AG04450 (cell line): ENCODE measurements at places on chromosomes 6 and 20.

DNA sequence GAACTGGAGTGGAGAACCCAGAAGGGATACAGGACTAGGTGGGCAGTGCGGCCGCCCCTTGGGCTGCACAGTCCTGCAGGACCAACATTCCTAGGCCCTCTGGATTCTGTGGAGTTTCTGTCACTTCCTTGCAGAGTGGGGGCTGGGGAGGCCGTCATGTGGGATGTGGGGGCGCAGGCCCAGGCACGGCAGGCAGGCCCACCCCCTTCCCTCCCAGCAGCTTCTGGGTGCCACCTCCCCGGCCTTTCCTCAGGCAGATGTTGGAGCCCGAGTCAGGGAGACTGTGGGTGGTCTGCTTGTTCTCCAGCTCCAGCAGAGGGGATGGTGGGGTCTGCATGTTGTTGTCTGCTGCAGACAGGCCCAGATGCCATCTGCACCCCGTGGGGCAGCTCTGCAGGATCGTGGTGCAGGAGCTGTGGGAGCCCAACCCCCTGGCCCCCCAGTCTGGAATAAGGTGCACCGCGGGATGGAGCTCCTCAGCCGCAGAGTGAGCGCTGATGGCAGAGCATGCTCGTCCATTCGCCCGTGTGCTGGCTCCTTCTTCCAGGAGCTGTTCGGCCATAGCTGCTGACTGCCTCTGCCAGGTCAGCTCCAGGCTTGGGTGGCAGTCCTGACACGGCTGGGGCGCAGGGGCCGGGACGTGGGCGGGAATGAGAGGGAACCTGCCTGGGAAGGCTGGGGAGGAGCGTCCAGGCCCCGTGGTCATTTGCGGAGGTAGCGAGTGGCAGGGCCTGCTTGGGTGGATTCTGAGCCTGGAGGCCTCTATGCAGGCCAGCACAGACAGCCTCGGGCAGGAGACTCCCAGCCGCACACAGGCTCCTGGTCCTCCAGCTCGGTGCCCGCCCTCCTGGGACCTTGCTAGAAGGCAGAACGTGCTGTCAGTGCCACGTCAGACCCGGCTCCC lies 18.1 kb downstream of the SLC17A9 start:
- DNase-seq: no peak

DNA sequence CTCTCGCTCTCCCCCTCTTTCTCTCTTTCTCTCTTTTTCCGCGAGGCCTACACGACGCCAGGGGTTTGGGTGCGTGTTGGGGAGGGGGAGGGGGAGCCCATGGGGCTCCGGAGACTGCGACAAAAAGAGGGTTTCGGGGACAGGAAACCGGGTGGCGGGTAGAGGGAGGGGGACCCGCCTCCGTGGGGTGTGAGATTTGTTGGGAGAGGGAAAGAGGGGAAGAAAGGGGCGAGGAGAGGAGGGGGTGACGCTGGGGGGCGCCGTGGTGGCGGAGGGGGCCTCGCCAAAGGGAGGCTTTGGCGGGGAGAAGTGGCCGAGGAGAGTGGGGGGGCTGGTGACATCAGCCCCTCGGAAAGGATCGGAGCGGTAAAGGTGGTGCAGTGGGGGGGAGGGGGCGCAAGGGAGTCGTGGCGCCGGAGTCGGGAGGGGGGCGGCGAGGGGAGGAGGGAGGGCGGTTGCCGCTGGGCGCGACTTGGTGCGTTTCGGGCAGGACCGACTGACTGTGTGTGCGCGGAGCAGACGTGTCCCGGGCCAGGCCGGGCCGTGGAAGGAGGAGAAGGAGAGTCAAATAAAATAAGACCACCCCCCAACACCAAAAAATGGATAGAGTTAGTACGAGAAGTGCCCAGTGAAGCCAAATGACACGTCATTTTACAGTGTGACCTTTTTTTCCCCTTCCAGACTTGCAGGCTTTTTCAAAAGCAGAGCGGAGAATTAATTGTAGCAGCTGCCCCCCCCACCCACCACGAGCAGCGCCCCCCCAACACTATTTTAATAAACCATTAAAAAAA lies 39.8 kb downstream of the GNAS start:
- DNase-seq: no peak

DNA sequence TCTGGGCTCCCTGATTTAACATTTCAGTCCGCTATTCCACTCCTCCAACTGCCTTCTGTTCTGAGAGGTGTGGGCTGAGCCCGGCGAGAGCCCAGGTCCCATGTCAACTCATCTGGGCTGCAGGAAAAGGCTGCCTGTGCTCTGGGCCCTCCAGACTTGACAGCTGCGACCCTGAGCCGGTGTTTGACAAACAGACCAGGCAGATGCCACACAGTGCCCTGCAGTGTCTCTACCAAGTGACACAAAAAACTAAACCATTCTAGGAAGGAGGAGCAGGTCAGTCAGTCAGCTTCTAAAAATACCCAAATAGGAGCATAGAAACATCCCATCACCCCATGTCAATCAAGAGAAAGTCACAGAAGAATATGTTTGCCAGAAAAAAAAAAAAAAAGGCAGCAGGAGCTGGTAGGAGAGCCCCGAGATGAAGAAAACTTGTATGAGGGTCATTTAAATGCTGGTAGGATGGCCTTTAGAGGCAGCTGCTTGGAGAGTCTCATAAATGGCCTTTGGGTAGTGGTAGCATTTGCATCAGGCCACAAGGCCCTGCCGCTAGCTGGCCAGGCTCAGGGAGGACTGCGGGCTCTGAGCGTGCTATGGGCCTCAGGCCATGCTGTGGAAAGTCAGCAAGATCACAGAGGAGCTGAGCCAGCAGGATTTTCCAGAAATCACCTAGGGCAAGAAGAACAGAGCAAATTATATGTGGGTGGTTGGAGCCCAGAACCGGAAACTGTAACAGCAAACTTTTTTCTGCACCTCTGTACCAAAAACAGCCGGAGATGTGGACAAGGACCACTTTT lies 36.6 kb upstream of the GFOD1 start:
- DNase-seq: no peak

- DNase-seq: no peak
These were observed 52.0 kb downstream of the PSMG4 start for GRCh38 chr6:3310703-3311102.

DNA sequence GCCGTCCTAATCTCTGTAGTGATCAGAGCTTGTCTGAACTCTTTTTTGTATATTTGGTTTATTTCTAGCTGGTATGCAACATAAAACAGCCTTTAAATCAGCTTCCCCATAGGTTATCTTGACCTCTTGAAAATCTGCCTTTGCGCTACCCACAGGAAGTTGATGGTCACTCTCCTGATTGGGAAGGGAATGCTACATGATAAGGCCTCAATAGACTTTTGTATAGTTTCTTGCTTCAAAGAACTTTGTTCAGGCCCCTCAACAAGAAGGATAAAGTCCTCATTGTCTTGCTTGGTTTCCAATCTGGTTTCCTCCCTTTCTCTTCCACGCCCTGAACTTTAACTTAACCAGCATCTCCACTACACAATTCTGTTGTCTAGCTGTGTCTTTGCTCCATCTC lies 95.4 kb upstream of the TENT5A start:
- no peak for DNase-seq

DNA sequence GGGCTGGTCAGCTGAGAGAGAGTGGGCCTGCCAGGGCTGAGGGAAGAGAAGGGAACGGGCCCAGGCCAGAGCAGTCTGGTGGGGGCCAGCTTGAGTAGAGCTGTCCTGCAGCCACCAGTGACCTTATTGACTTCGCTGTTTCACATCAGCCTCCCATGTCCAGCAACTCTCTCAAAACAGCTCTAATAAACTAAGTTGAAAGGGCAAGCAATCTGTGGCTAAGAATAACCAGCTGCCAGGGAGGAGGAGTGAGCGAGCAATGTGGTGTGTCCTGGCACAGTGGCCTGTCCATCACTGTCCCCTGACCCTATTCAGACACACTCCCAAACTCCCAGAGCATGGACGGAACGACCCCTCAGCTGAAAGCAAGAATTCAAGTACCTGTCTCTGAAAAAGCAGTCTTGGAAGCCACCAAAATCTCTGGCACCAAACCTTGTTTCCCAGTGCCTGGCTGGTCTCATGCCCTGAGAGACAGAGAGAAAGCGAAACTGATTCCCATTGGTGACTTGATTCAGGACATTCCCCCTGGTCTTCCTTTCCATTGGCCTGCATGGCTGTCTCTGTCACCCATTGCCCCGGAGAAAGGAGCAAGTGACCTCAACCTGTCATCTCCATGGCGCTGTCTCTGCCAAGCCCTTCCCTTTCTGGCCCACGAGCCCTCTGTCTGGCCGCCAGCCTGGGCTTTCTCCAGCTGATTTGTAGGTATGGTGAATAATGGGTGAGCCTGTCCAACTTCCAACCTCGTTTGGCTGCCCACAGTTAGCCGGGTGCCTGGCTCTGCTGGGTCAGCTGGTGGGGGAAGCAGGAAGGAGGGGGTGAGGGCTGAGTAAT lies at the start of gene DDO:
Gene DDO (minus strand): TSS at position 490 of the 831 bp plus-strand sequence. CDS start 2,113 bp downstream, outside the sequence.
- DNase-seq: no peak

- no peak for DNase-seq
These were observed 1.7 kb upstream of the POU5F1 start for GRCh38 chr6:31171931-31172905.

GRCh38 chr6:158970640-158971275 lies 29.2 kb downstream of the RSPH3 start:
- no peak for DNase-seq

DNA sequence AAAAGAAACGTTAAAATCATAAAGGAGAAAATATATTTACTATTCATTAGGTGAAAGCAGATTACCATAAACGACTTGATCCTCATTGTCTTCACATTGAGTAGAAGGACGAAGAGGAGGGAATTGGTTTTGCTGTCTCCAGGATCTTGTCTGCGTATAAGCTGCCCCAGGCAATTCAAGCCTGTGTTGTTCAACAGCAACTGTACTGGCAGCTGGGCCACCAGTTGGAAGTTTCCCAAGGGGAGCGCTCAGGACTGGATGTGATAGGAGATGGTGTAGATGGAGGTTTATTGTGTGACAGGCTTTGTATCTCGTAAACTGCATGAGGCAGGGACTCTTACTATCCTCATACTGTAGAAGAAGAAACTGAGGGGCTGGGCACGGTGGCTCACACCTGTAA lies 3.9 kb upstream of the FANCE start:
- no peak for DNase-seq

GRCh38 chr6:72182337-72183246 lies 296.2 kb downstream of the RIMS1 start:
- DNase-seq: no peak

DNA sequence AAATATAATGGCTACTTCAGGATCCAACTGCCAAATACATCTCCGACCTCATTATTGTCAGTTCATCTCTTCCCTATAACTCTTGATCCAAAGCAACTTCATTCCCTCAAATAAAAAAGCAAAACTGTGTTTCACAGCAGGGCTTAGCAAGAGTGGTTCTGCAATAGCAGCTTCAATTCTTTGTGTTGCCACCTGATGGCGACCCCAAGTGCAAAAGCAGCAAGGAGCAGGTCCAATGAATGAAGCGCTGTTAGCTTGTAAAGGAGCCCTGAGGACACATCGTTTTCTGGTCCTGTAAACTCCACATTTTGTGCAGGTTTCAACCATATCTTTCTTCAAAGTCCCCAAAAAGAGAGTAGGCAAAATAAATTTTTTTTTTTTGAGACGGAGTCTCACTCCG lies 19.6 kb downstream of the RTN4IP1 start:
- DNase-seq: no peak

GRCh38 chr20:49431329-49431728 lies 51.1 kb downstream of the KCNB1 start:
- DNase-seq: no peak
